ENCODE measurements at places on chromosomes 12 and 14.

DNA sequence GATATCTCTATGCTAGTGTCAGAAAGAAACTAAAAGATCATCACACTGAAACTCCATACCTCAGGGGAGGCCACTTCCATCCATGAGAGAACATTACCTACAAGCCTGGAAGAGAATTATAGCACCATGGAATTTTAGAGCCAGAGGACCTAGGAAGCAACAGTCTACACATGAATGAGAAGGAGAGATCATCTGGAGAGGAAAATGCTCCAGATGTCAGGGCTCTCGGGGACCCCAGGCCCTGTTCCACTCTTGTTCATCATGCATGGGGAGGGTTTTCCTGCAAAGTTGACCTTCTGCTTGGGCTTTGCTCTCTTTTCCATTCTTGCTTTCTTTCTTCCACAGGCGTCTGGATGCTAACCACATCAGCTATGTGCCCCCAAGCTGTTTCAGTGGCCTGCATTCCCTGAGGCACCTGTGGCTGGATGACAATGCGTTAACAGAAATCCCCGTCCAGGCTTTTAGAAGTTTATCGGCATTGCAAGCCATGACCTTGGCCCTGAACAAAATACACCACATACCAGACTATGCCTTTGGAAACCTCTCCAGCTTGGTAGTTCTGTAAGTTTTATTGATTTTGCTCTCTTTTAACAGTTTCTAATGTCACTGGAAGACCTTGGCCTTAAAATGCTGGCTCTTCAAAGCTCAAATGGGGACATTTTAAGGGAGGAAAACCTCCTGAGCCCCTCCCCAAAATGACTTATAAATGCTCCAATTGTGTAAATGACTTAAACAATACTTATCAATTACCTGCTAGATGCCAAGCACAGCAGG lies 110.7 kb downstream of the ZFC3H1 start:
- DNase-seq: no peak

DNA sequence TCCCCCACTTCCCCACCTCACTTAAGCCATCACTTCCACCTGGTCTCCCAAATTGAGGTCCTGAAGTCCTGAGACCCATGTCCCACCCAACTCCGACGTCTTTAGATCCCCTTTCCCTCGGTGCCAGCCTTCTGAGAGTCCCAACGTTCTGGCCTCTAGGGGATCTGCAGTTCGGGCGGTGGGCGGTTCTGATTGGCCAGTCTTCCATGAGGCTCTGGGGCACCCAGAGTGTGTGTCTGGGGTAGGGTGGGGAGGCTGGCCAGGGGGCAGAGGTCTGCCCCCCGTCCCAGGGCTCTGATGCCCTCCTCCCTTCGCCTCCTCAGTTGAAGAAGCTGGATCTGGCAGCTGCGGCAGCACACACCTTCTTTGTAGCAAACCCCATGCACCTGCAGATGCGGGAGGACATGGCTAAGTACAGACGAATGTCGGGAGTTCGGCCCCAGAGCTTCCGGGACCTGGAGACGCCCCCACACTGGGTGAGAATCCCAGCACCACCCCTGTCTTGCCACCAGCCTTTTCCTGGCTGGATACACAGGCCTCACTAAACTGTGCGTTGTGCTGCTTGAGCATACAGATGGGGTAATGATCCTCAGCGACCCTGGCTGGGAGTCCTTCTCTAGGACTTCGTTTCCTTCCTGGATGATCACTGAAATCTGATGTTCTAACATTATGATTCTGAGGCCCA lies 1.5 kb downstream of the P3H3 start:
- no peak for DNase-seq

- DNase-seq: no peak
Observed at GRCh38 chr14:89419973-89420482, 3.0 kb upstream of the FOXN3 start.

DNA sequence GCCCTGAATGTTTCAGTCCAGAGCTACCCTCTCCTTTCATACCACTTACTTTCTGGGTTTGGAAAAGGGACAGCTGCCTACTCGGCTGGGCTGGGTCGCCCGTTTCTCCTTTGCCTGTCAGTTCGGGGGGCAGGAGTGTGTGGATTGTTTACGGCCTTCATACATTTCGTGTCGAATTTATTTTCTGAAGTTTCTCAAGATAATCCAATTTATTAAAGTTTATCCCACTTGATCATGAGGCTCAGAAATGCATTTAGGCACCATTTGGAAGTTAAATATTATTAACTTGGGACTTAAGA lies 608 bp downstream of the ZNF410 start:
- DNase-seq: no peak

DNA sequence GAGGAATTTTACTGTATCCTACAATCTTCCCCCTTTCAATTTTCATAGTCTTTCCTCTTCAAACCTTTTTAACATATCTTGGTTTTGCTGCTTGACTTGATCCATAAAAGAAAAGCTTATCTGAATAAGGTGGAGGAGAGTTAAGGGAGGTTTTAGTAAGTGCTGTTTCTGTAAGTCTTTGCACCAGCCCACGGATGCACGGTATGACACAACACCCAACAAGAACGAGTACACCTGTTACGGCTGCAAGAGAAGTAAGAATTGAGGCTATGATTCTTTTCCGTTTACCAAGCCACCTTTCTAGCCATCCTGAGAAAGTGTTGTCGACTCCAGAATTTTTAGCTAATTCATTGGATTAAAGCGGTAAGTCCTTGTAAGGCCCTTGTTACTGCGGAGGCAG lies 26.1 kb upstream of the CPNE8 start:
- no peak for DNase-seq

GRCh38 chr12:98243190-98243589 lies 272.2 kb upstream of the TMPO start:
- no peak for DNase-seq

DNA sequence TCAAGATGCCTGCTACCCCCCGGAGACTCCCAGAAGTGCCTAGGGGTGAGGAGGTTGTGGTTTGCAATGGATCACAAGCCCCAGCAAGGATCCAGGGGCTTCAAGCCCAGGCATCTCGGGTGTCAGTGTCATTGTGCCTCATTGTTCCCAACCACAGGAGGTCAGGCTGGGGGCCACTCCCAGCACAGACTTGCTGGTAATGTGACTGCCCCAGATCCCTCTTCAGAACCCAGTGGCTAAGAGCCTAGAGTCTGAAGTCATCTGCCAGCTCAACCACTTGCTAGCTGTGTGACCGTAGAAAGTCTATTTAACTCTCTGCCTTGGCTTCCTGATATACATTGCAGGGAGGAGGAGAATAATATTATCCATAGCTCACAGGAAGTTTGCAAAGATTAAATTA lies 7.7 kb upstream of the ASB2 start:
- DNase-seq: no peak

- no peak for DNase-seq
Observed at GRCh38 chr14:25111061-25111601, 61.2 kb upstream of the STXBP6 start.

DNA sequence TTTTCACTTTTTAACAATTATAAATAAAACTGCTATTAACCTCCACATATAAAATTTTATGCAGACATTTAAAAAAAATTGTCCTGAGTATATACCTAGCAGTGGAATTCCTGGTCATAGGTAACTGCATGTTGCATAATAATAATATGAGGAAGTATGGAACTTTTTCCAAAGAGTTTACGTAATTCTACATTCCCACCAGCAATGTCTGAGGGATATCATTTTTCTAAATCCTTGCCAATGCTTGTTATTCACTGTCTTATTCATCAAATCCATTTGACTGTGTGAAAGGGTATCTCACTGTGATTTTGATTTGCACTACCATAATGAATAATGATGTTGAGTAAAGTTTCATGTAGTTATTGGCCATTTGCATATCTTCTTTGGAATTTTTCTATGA lies 393.8 kb downstream of the LRFN5 start:
- DNase-seq: no peak

GRCh38 chr14:103074729-103075367 lies 9.2 kb upstream of the LBHD2 start:
- peak; percentile 21 for DNase-seq

All from 8988T (cell line).